Heart right ventricle (tissue), 16 donors: ENCODE measurements at places on chromosomes 3 and 15. TPM values are rescaled to one million over a fixed set of nuclear protein-coding genes. Genes with fewer than 3 reads are reported as not detected.
A peak's percentile ranks its signal among the peaks of the same experiment; 100 is the strongest.

- no peak for DNase-seq
- no peaks in the 10 kb centered on the region for H3K36me3 ChIP-seq
Observed at GRCh38 chr3:197202694-197203093, 95.7 kb downstream of the DLG1 start.

DNA sequence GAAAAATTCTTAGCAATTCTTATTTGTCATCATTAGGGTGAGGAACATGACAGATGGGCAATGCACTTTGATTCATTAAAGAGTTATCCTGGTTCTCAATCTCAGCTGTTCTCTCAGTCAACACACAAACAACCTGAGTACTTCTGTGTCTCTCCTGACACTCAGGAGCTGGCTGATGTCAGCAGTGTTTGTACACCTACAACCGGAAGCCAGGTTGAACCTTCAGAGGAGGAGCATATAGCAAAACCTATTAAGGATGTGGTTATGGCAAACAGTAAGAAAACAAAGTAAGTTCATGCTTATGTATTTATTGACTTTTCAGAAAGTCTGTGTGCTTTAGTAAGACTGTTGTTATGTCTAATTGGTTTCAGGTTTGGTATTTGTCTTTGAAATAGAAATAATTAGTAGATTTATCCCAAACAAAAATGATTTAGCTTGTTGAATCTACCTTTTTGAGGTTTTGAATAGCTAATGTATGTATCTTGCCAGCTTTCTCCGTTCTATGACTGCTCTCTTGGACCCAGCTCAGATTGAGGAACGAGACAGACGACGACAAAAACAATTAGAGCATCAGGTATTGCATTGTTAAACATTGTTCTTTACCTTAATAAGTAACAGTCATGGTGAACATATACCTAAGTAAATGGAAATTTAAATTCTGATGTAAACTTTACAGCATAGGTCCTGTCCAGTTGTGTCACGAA is 36.6 kb downstream of the CCDC66 start:
- H3K27me3 ChIP-seq, result no peaks in the 10 kb centered on the region
- no peaks in the 10 kb centered on the region for H3K4me1 ChIP-seq
- H3K4me3 ChIP-seq, result no peak overlapping the region
- H3K36me3 ChIP-seq, result no peaks in the 10 kb centered on the region

GRCh38 chr15:93036951-93037819 is 51.8 kb downstream of the RGMA start:
- no peaks in the 10 kb centered on the region for H3K27me3 ChIP-seq
- H3K36me3 ChIP-seq, result no peaks in the 10 kb centered on the region

GRCh38 chr3:62184559-62184958 is 188.8 kb downstream of the FEZF2 start:
- H3K27me3 ChIP-seq, result no peaks in the 10 kb centered on the region
- no peak for DNase-seq
- H3K36me3 ChIP-seq, result no peaks in the 10 kb centered on the region
- peaks cover 45% of the 10 kb centered on the region for H3K4me1 ChIP-seq

DNA sequence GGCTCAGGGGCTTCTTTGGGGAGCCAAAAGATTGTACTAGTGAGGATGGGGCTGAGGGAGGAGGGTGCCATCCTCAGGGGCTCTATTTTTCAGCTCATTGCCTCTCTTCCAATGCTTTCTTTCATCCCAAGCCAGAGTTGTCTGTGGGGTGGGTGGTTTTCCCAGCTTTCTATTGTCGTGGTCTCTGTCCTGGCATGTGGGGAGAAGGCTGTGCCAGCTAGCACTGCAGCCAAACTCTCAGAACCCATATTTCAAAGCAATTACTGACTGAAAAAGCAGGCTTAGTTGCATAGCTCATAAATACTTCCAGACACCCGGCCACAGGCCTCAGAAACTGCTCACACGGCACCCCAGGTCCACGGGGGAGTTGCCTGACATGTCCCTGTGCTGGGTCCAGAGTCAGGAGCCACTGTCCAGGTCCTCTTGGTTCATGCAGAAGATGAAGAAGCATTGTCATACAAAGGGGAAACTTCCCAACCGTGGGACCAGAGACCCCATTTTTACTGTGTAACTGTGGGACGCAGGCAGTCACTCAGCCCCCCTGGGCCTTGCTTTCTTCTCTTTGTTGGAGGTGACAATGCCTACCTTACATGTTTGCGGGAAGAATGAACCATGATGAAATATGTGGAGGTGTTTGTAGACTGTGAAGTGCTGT is 27.6 kb downstream of the FGD5 start:
- no peak overlapping the region for H3K4me3 ChIP-seq
- no peak overlapping the region for H3K27ac ChIP-seq
- DNase-seq, result no peak
- no peaks in the 10 kb centered on the region for H3K27me3 ChIP-seq

DNA sequence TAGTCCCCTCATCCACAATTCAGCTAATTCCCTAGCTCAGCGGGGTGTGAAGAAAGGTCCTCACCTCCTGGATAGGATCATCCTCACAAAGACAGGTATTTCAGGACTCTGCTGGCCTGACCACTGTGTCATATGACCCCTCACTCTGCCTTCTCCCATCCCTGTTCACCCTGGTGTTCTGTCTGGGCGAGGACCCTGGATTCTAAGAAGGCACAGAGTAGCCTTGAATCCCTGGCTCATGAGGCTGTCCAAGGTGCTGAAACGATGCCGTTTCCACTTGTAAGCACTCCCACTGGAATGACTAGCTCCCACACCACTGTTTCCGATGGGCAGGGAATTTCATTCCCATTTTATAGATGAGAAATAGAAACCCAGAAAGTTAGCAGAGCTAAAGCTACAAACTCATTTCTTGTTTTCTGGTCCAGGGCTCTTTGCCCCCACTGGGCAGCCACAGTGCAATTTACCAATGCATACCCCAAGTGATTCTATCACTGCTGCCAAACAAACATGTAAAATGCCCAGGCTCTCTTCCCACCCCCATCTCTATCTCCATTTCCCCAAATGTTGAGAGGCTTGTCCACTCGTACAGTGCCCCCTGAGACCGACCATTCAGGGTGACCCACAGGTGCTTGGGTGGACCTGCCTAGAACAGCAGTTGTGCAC is 83.2 kb downstream of the RAB11A start:
- H3K4me3 ChIP-seq, result no peak overlapping the region
- DNase-seq, result peak; percentile 21
- no peaks in the 10 kb centered on the region for H3K4me1 ChIP-seq
- H3K27me3 ChIP-seq, result no peaks in the 10 kb centered on the region
- H3K27ac ChIP-seq, result no peak overlapping the region
- no peaks in the 10 kb centered on the region for H3K36me3 ChIP-seq

DNA sequence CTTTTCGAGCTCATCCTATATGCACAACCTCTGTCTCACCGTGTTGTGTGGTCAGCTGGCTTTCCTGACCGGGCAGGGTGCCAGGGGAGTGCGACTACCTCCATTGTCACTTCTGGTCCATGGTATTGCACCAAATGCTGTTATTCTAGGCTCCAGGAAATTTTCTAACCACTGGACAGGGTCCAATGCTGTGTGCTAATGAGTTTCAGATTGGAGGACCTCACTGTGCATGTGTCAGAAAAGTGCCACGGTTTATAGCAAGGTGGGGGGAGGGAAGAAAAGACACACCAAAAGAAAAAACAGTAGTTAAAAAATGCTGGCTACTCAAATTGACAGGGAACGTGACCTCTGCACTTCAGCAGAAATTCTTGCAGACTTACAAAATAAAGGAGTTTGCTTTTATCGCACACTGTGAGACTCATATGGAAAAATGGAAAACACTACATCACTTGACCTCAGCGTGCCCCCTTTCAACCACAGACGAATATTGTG is 480.1 kb downstream of the FOXP1 start:
- peak; percentile 69 for DNase-seq
- no peak overlapping the region for H3K27ac ChIP-seq

DNA sequence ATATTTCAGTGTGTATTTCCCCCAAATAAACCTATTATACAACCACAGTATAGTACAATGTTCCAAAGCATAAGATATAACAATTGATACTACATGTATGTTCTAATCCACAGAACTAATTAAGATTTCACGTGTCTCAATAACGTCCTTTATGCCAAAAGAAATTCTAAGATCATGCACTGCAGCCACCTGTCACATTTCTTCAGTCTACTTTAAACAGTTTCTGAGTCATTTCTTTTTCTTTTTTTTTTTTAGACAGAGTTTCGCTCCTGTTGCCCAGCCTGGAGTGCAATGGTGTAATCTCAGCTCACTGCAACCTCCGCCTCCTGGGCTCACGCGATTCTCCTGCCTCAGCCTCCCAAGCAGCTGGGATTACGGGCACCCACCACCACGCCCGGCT is 190.2 kb downstream of the STAG1 start:
- H3K4me1 ChIP-seq, result no peaks in the 10 kb centered on the region
- no peak overlapping the region for H3K4me3 ChIP-seq
- peaks cover 17% of the 10 kb centered on the region for H3K36me3 ChIP-seq
- H3K27ac ChIP-seq, result no peak overlapping the region

DNA sequence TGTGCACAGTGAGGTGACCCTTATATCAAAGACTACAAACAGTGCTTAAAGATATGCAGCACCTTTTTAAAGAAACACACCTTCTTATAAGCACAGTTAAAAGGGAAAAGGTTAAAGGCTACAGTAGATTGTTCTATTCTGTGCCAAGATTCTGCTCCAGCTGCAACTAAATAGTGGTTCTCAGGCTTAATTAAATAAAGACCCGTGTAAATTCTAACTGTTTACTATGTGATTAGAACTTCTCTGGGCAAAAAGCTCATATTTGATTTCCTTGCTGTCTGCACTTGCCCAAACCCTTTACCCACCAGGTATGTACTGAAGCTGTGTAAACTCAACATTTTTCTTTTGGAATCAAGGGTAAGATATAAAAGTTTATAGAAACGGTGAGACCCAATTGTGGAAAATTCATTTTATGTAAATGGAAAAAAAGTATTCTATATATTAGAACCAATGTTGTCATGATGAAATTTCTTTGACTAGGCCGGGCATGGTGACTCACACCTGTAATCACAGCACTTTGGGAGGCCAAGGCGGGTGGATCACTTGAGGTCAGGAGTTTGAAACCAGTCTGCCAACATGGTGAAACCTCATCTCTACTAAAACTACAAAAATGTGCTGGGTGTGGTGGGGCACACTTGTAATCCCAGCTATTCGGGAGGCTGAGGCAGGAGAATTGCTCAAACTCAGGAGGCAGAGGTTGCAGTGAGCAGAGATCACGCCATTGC is 230.6 kb downstream of the MECOM start:
- H3K27me3 ChIP-seq, result no peaks in the 10 kb centered on the region
- no peak overlapping the region for H3K4me3 ChIP-seq
- H3K36me3 ChIP-seq, result no peaks in the 10 kb centered on the region
- no peak overlapping the region for H3K27ac ChIP-seq
- no peak for DNase-seq

DNA sequence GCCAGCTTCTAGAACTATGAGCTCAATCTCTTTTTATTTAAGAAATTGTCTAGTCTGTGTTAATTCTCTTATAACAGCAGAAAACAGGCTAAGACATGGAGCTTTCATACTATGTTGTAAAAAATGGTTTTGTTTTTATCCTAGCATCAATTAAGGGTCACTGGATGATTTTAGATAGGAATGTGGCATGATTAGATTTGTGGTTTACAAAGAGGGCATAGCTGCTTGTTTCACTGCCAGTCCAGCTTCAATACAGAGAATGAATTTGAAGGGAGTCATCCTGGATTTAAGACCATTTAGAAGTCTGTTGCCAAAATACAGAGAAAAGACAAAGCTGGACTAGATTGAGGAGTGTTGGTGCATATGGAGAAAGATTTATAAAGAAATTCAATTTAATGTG is 532.6 kb upstream of the CCDC54 start:
- no peaks in the 10 kb centered on the region for H3K36me3 ChIP-seq
- DNase-seq, result no peak
- H3K4me1 ChIP-seq, result peaks cover 6% of the 10 kb centered on the region

- DNase-seq, result no peak
- H3K27me3 ChIP-seq, result no peaks in the 10 kb centered on the region
- H3K4me3 ChIP-seq, result no peak overlapping the region
- no peaks in the 10 kb centered on the region for H3K4me1 ChIP-seq
Observed at GRCh38 chr15:62977952-62978811, 64.4 kb upstream of the TPM1 start.

DNA sequence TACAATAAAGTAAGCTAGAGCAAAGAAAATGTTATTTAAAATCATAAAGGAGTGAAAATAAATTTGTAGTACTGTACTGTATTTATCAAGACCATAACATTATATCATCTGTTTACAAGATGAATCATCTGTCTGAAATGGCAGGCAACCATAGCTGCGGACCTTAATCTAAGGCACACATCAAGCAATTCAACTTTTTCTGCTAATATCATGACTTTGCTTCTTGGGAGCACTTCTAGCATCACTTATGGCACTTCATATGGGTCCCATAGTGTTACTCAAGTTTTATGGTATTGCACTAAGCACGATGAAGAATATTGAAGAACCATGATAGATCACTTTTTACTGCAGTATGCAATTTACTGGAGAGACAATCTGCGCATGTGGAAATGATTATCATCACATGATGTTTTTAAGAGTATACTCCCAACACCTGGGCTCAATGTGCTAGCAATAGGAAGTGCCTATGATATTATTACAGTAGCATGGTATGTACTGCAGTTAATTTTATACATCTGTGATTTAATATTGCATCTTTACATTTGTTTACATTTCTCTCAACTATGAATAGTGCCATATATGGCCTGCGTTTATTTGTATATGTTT is 137.7 kb upstream of the NECTIN3 start:
- H3K27ac ChIP-seq, result no peak overlapping the region
- H3K4me3 ChIP-seq, result no peak overlapping the region
- H3K36me3 ChIP-seq, result no peaks in the 10 kb centered on the region
- H3K4me1 ChIP-seq, result no peaks in the 10 kb centered on the region

DNA sequence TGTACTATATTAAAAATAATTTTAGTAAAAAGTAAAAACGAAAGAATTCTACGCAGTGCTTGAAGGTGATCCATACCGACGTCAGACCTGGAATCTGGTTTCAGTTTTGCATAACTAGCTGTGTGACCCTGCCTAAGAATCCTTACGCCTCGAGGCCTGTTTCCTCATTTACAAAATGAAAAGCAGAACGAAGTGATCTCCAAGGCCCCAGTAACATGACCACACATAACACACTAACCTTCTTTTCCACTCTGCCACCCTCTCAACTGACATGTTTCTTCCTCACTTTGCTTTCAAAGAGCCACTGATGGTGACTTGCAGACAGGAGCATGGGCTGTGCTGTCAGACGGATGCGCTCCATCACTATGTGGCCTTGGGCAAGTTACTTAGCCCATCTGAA is 4.8 kb downstream of the MESD start:
- H3K36me3 ChIP-seq, result peaks cover 9% of the 10 kb centered on the region
- H3K27ac ChIP-seq, result peak overlapping the region; percentile 11
- no peak overlapping the region for H3K4me3 ChIP-seq
- no peak for DNase-seq
- peaks cover 27% of the 10 kb centered on the region for H3K4me1 ChIP-seq
- H3K27me3 ChIP-seq, result no peaks in the 10 kb centered on the region

GRCh38 chr3:28139967-28140634 is 101.3 kb upstream of the CMC1 start:
- H3K27ac ChIP-seq, result peak overlapping the region; percentile 58
- no peaks in the 10 kb centered on the region for H3K27me3 ChIP-seq
- no peaks in the 10 kb centered on the region for H3K36me3 ChIP-seq
- H3K4me1 ChIP-seq, result no peaks in the 10 kb centered on the region

GRCh38 chr3:88298189-88298588 is 148.4 kb downstream of the C3orf38 start:
- no peak for DNase-seq
- no peaks in the 10 kb centered on the region for H3K27me3 ChIP-seq
- no peak overlapping the region for H3K4me3 ChIP-seq
- H3K27ac ChIP-seq, result no peak overlapping the region
- no peaks in the 10 kb centered on the region for H3K36me3 ChIP-seq

Gene GRM2
- 0.06 TPM for total RNA-seq

Gene PDCD7
- 16.2 TPM for total RNA-seq

Gene ARPP21
- not detected for total RNA-seq

Gene GOLGA6L7
- total RNA-seq, result not detected

Gene MAGI1
- 53.4 TPM for total RNA-seq

Gene PRSS50
- not detected for total RNA-seq

Gene SNTN
- not detected for total RNA-seq

Gene CLEC3B
- total RNA-seq, result 38.3 TPM

Gene IQCF5
- total RNA-seq, result not detected
